ENCODE measurements at places on chromosomes 6 and 20. TPM values are rescaled to one million over a fixed set of nuclear protein-coding genes. Genes with fewer than 3 reads are reported as not detected.

GRCh38 chr6:160167604-160168399 lies 46.2 kb downstream of the SLC22A1 start:
- DNase-seq = no peak
- H3K4me1 ChIP-seq = no peaks in the 10 kb centered on the region
- H3K36me3 ChIP-seq = no peaks in the 10 kb centered on the region
- no peaks in the 10 kb centered on the region for H3K27me3 ChIP-seq
- no peak overlapping the region for H3K4me3 ChIP-seq
- H3K27ac ChIP-seq = no peak overlapping the region

GRCh38 chr6:129645106-129645829 lies 64.7 kb downstream of the ARHGAP18 start:
- no peaks in the 10 kb centered on the region for H3K36me3 ChIP-seq
- DNase-seq = no peak
- H3K4me3 ChIP-seq = no peak overlapping the region
- H3K27ac ChIP-seq = peak overlapping the region; percentile 26
- H3K27me3 ChIP-seq = no peaks in the 10 kb centered on the region

DNA sequence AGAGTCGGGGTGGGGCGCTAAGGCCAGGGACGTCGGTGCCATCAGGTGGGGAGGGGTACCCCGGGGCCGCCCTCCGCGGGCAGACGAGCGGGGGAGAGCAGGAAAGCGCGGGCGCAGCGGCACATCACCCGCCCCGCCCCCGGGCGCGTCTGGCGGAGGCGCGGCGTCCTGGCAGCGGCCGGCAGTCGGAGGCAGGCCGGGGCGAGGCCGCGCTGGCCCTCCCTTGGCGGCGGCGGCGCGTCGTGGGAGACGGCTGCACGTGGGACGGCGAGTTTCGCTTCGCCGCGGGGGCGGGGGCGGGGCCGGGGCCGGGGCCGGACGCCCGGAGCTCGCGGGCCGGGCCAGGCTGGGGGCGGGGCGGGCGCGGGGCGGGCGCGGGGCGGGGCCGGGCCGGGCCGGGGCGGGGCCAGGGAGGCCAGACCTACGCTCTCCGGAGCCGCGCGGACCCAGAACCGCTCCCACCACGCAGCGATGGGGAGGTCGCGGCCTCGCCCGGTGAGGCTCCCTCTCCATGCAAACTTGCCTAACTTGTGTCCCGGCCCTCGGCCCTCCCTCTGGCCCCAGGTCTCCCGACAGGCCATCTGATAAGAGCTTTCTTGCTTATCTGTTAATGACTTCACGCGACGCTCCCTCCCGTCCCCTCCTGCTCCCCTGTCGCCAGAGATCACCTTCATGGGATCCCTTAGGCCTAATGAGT lies 12.5 kb downstream of the ITPR3 start:
- H3K4me1 ChIP-seq = peaks cover 54% of the 10 kb centered on the region
- peak overlapping the region; percentile 56 for H3K4me3 ChIP-seq
- H3K27me3 ChIP-seq = no peaks in the 10 kb centered on the region
- DNase-seq = peak; percentile 85
- H3K36me3 ChIP-seq = no peaks in the 10 kb centered on the region
- H3K27ac ChIP-seq = peak overlapping the region; percentile 71

GRCh38 chr20:8633366-8633765 lies 435.5 kb upstream of the PLCB4 start:
- H3K4me3 ChIP-seq = no peak overlapping the region
- no peaks in the 10 kb centered on the region for H3K36me3 ChIP-seq
- H3K27ac ChIP-seq = no peak overlapping the region
- H3K4me1 ChIP-seq = no peaks in the 10 kb centered on the region
- no peaks in the 10 kb centered on the region for H3K27me3 ChIP-seq

DNA sequence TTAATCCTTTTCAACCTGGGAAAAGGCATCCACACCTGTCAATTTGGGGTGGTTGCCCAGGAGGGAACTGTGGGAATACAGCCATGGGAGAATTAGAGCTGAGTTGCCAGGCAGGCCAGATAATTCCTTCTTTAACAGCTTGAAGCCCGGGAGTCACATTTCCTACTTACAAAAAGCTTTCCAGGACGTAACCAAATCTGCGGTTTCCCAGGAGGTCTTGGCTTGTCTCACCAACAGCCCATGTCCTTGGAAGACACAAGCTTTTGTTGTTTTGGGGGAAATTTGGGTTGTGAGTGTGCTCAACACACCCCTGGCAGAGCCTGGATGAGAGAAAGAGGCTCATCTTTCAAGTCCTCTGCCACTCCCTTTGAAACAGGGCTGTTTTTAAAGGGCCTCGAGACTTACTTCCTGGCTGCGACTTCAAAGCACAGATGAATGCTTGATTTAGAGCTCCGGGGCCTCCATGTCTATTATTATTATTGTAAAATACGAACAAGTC lies 465.9 kb upstream of the BTBD3 start:
- H3K27me3 ChIP-seq = no peaks in the 10 kb centered on the region
- no peak overlapping the region for H3K4me3 ChIP-seq
- H3K36me3 ChIP-seq = no peaks in the 10 kb centered on the region
- no peaks in the 10 kb centered on the region for H3K4me1 ChIP-seq
- H3K27ac ChIP-seq = no peak overlapping the region

GRCh38 chr6:158503222-158503621 lies 56.7 kb upstream of the TMEM181 start:
- no peaks in the 10 kb centered on the region for H3K27me3 ChIP-seq
- DNase-seq = no peak
- H3K27ac ChIP-seq = no peak overlapping the region
- H3K4me3 ChIP-seq = no peak overlapping the region
- no peaks in the 10 kb centered on the region for H3K4me1 ChIP-seq
- peaks cover 55% of the 10 kb centered on the region for H3K36me3 ChIP-seq

- H3K36me3 ChIP-seq = peaks cover 4% of the 10 kb centered on the region
- H3K4me1 ChIP-seq = peaks cover 25% of the 10 kb centered on the region
- no peak for DNase-seq
- H3K4me3 ChIP-seq = no peak overlapping the region
These were observed 81.2 kb downstream of the SLC23A2 start for GRCh38 chr20:4920131-4920530.

GRCh38 chr6:96939007-96939805 lies 14.7 kb downstream of the KLHL32 start:
- H3K27me3 ChIP-seq = no peaks in the 10 kb centered on the region
- no peak overlapping the region for H3K4me3 ChIP-seq
- no peaks in the 10 kb centered on the region for H3K36me3 ChIP-seq
- no peak for DNase-seq

- no peak for DNase-seq
- H3K4me1 ChIP-seq = no peaks in the 10 kb centered on the region
- H3K4me3 ChIP-seq = no peak overlapping the region
These were observed 10.7 kb downstream of the SLC22A1 start for GRCh38 chr6:160132297-160132637.

DNA sequence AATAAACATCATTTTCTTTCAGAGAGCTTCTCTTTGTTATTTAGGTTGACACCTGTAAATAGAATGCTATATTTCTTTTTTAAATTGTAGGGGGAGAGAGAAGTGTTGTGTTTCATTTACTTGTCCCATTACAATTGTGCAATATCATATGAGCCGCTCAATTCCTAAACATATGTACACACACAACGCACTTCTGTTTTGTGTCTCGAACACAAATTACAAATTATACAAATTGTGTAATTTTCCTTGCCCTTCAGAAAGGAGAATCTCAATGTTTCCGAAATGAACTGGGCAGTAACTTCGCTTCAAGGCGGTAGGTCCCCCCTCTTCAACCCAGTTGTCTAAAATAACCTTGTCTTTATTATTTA lies 2.6 kb upstream of the ABT1 start:
- H3K36me3 ChIP-seq = peaks cover 13% of the 10 kb centered on the region
- no peak overlapping the region for H3K27ac ChIP-seq
- peaks cover 19% of the 10 kb centered on the region for H3K4me1 ChIP-seq
- H3K27me3 ChIP-seq = peaks cover 29% of the 10 kb centered on the region
- DNase-seq = no peak
- H3K4me3 ChIP-seq = no peak overlapping the region

- H3K36me3 ChIP-seq = no peaks in the 10 kb centered on the region
- no peak overlapping the region for H3K27ac ChIP-seq
- DNase-seq = no peak
- H3K27me3 ChIP-seq = no peaks in the 10 kb centered on the region
- H3K4me3 ChIP-seq = no peak overlapping the region
These were observed 636.0 kb downstream of the BCKDHB start for GRCh38 chr6:80742481-80742880.

DNA sequence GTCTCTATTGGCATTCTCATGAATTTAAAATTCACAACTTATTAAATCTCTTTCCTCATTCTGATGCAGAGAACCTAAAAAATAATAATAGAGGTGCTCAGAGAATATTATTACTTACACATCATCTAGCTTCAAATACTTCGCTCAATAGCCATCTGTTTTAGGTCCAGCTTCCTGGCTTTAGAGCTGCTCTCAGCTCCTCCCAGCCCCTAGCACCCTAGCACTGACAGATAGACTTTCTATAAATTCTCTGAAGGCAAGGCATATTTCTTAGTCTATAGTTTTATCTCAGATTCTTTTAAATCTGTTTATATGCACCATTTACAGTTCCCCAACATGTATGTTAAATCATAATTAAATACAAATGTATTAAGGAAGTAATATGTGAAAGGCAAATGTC lies 281.3 kb downstream of the PTPRK start:
- H3K36me3 ChIP-seq = no peaks in the 10 kb centered on the region
- no peaks in the 10 kb centered on the region for H3K27me3 ChIP-seq
- no peak for DNase-seq
- no peak overlapping the region for H3K27ac ChIP-seq

DNA sequence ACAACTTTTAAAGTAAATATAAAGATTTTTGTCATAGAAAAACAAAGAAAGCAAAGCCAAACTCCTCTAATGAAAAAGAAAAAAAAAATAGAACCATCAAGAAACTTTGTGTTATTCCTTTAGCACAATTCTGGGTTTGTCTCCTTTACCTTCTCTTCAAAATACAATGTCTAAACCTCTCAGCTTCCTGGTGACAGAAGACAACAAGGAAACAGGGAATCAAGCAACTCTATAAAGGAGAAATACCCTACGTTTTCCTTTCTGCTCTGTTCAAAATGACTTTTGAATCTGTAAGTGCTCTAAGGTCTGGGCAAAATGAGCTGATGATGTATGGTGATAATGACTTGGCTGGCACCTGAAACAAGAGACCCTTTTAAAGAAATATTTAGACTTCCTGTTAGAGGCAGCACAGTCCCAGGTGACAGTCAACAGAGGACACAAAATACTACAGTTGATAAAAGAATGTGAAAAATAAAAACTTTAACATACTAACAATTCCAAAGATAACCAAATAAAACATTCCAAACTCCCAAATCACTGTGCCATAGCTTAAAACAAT lies 101.4 kb downstream of the PRDM1 start:
- H3K36me3 ChIP-seq = peaks cover 9% of the 10 kb centered on the region
- no peaks in the 10 kb centered on the region for H3K4me1 ChIP-seq
- no peak for DNase-seq
- no peaks in the 10 kb centered on the region for H3K27me3 ChIP-seq
- no peak overlapping the region for H3K27ac ChIP-seq
- no peak overlapping the region for H3K4me3 ChIP-seq

GRCh38 chr6:134642279-134642678 lies 307.6 kb downstream of the ALDH8A1 start:
- no peaks in the 10 kb centered on the region for H3K36me3 ChIP-seq
- no peak overlapping the region for H3K27ac ChIP-seq
- DNase-seq = no peak
- H3K4me1 ChIP-seq = peaks cover 16% of the 10 kb centered on the region

- H3K27ac ChIP-seq = no peak overlapping the region
- no peaks in the 10 kb centered on the region for H3K36me3 ChIP-seq
- no peak overlapping the region for H3K4me3 ChIP-seq
- DNase-seq = no peak
These were observed 78.7 kb downstream of the GMDS start for GRCh38 chr6:2166717-2167116.

- no peak for DNase-seq
- H3K27ac ChIP-seq = peak overlapping the region; percentile 0
- peaks cover 97% of the 10 kb centered on the region for H3K36me3 ChIP-seq
- no peak overlapping the region for H3K4me3 ChIP-seq
- no peaks in the 10 kb centered on the region for H3K27me3 ChIP-seq
These were observed 20.3 kb downstream of the TTPAL start for GRCh38 chr20:44495802-44496481.

GRCh38 chr6:32854376-32855178 lies 585 bp downstream of the PSMB9 start:
- peak; percentile 61 for DNase-seq
- H3K4me1 ChIP-seq = peaks cover 52% of the 10 kb centered on the region
- peaks cover 61% of the 10 kb centered on the region for H3K36me3 ChIP-seq
- peak overlapping the region; percentile 93 for H3K4me3 ChIP-seq
- peak overlapping the region; percentile 97 for H3K27ac ChIP-seq

GRCh38 chr20:50398821-50399554 lies 111.2 kb upstream of the PTPN1 start:
- peak; percentile 90 for DNase-seq
- H3K4me1 ChIP-seq = peaks cover 60% of the 10 kb centered on the region
- no peaks in the 10 kb centered on the region for H3K27me3 ChIP-seq
- peak overlapping the region; percentile 79 for H3K27ac ChIP-seq

- no peaks in the 10 kb centered on the region for H3K27me3 ChIP-seq
- H3K36me3 ChIP-seq = no peaks in the 10 kb centered on the region
- H3K4me1 ChIP-seq = no peaks in the 10 kb centered on the region
- DNase-seq = no peak
These were observed 17.8 kb upstream of the PPP1R3G start for GRCh38 chr6:5067305-5067704.

DNA sequence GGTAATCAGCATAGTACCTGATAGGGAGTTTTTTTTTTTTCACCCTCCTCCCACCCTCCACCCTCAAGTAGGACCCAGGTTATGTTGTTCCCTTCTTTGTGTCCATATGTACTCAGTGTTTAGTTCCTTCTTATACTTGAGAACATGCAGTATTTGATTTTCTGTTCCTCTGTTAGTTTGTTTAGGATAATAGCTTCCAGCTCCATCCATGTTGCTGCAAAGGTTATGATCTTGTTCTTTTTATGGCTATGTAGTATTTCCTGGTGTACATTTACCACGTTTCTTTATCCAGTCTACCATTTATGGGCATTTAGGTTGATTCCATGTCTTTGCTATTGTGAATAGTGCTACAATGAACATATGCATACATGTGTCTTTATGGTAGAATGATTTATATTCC lies 41.9 kb downstream of the FOXA2 start:
- H3K27me3 ChIP-seq = no peaks in the 10 kb centered on the region
- H3K4me1 ChIP-seq = no peaks in the 10 kb centered on the region
- H3K36me3 ChIP-seq = no peaks in the 10 kb centered on the region
- DNase-seq = no peak
- H3K27ac ChIP-seq = no peak overlapping the region
- H3K4me3 ChIP-seq = no peak overlapping the region

PSMG4 gene
- 19.1 TPM for total RNA-seq

TGM3 gene
- total RNA-seq = 0.32 TPM

TFAP2C gene
- 4.2 TPM for total RNA-seq

MUC21 gene
- total RNA-seq = 3.8 TPM

BPIFB1 gene
- total RNA-seq = 263 TPM

CSNK2B gene
- total RNA-seq = 117 TPM

YWHAB gene
- total RNA-seq = 193 TPM

POPDC3 gene
- total RNA-seq = 0.80 TPM

SLC13A3 gene
- 2.0 TPM for total RNA-seq

BACH2 gene
- total RNA-seq = 6.3 TPM

CPNE5 gene
- 2.4 TPM for total RNA-seq

AHCY gene
- total RNA-seq = 63.8 TPM

MYT1 gene
- total RNA-seq = not detected

Measured in lower lobe of right lung (tissue), 2 donors.